Stimulated activated CD8-positive, alpha-beta memory T cell treated with anti-CD3 and anti-CD28 coated beads, Interleukin-7, amount 100 ng/mL, for 1 hour (primary cell): ENCODE measurements at places on chromosomes 3 and 15.

DNA sequence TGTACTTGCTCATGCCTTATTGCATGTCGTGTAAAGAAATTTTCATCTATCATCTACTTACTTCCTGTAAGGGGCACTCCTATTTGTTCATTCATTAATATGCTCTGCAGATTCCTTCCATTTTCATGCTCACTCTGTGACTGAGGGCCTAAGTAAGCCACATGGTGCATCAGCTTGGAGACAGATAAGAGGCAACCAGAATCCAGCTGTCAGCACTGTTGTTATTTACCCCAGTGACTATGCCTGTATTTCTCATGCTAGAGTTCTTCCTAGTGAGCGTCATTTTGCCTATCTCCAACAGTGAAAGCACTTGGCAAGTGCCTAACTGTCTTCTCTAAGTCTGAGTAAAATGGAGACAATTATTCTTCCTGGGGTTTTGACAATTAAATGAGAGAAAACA is 124.8 kb upstream of the ABI3BP start:
- no peak for DNase-seq

DNA sequence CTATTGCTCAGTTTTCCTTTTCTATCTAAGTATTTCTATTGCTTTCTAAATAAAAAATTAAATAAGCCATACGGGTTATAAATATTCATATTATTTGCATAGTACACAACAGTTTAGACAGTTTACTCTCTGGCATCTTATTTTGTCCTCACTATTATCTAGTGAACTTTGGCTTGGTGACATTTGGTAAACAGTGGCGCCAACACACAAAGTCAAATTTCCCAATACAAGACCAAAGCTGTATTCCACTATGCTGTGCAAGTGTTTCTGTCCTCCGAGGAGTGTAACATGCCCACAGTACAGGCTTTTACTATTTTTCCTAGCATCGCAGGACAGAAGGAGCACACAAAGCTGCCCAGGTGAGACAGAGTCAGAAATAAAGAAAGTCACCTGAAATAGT is 61.7 kb upstream of the TP63 start:
- DNase-seq: no peak

GRCh38 chr3:13544293-13544831 is 4.6 kb upstream of the FBLN2 start:
- no peak for DNase-seq

- no peak for DNase-seq
Measured at GRCh38 chr15:57385923-57386390, 9.7 kb downstream of the CGNL1 start.

GRCh38 chr3:86954226-86954625 is 36.7 kb downstream of the VGLL3 start:
- DNase-seq: no peak
